ENCODE measurements at places on chromosomes 11 and 22.

GRCh38 chr11:64848826-64849597 lies 4.6 kb upstream of the CDC42BPG start:
- DNase-seq = no peak

DNA sequence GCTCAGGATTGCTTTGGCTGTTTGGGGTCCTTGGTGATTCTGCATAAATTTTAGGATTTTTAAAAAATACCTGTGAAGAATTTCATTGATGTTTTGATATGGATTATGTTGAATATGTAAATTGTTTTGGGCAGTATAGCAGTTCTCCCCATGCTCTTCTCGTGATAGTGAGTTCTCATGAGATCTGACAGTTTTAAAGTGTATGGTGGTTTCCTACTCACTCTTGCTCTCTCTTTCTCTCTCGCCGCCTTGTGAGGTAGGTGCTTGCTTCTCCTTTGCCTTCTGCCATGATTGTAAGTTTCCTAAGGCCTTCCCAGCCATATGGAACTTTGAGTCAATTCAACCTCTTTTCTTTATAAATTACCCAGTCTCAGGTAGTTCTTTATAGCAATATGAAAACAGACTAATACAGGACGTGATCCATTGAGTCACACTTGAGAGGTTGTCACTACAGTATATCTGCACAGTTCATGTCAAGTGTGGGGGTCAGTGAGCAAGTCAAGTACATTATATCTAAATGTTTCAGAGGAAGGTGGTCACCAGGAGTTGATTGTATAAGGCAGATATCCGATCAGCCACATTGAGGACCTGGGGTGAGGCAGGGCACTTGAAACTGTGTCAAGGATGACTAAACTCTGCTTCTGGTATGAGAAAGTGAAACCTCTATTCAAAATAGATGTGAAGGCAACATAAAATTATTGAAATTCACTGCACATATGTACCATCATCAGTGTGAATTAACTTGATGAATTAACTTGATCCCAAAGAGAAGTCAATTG lies 70.7 kb upstream of the CCDC179 start:
- no peak for DNase-seq

GRCh38 chr11:110710628-110711381 lies 1.4 kb downstream of the ARHGAP20 start:
- no peak for DNase-seq

- DNase-seq = no peak
Observed at GRCh38 chr11:129286813-129287212, 88.8 kb upstream of the BARX2 start.

- no peak for DNase-seq
Observed at GRCh38 chr22:35705141-35705540, 12.5 kb upstream of the APOL5 start.
